ENCODE measurements at places on chromosomes 7 and 10.

DNA sequence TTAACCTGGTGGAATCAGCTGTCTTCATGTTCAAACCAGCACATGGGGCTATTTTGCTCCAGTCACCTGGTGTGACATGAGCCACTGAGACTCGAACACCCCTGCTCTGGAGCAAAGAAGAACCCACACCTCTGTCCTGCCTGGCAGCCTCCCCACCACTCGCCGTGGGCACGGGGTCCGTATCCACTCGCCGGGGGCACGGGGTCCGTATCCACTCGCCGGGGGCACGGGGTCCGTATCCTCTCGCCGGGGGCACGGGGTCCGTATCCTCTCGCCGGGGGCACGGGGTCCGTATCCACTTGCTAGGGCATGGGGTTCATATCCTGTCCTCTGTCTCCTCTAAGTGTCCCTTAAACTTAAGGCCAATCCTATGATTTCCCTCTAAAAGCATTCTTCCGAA is 558.7 kb downstream of the PTPRN2 start:
- no peak for DNase-seq

DNA sequence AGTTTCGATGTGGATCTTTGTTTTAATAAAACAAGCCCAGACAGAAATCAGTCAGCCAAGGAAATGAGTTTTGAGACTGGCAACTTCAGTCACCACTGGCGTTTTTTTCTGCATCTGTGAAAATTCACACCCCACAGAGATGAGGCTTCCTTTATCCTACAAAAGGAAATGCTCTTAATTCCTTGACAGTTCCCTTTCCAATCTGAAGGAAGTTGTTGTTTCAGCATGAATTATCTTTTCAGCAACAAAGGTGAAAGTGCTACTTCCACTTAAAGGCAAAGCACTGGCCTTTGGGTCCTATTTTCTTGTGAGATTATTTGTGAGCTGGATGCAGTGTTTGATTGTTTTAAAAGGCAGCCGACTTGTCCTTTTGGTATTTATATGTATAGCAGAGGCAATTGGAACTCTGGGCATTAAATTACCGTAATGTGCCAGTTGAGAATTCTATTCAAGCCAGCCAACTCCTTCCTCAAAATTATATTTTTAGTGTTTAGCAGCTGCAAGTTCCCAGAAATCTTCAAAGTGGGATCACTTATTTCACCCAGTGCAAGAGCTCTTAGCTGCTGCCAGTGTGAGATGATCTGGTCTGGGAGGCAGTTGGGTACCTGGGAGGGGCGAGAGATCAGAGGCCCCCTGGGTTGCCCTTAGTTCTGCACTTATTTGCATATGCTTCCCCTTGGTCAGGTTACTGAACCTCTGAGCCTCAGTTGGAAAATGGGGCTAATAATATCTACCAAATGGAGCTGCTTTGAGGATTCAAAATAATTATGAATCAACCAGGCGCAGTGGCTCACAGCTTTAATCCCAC is 427.1 kb downstream of the GALNT17 start:
- DNase-seq: no peak

- DNase-seq: no peak
Measured at GRCh38 chr10:7686351-7687171, 16.6 kb upstream of the ITIH2 start.

DNA sequence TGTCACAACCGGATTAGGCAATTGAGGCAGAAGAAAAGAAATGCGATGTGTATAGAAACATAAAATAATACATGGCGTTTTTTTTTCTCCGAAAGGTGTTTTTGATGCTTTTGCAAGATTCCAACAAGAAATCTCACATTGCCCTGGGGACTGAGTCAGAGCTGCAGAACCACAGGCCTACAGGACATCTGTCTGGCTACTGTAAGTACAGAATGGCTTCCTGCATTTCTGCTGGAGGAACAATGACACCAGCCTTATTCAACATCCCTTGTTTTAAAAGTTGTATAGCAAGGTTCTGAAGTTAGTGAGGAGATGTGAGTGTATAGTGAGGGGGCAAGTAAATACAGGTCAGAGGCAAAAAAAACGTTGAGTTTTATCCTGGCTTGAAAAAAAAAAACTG is 256.4 kb downstream of the ABCA13 start:
- DNase-seq: no peak

- DNase-seq: peak; percentile 96
Measured at GRCh38 chr7:28408960-28409715, 3.2 kb upstream of the CREB5 start.

- DNase-seq: no peak
Measured at GRCh38 chr7:2106440-2106839, 126.3 kb downstream of the MAD1L1 start.

DNA sequence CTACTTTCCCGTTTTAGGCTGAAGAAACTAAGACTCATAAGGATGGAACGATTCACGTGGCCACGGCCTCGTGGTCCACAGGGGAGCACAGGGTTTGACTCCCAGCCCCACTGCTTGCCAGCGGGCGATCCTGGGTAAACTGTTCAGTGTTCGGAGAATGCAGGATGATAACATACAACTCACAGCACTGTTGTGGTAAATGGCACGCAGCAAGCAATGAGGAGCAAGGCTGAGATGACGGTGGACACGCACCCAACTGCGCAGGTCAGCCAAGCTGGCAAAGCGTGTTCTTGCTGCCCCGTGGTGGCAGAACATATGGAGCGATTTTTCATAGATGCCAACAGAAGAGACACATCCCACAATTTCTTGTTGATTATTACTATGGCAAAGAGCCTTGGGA is 272.7 kb downstream of the DNAJB6 start:
- no peak for DNase-seq

GRCh38 chr10:101564490-101564991 is 23.5 kb downstream of the POLL start:
- DNase-seq: no peak

GRCh38 chr7:112092306-112092705 is 113.9 kb downstream of the DOCK4 start:
- no peak for DNase-seq

- no peak for DNase-seq
Measured at GRCh38 chr7:90579181-90579688, 16.9 kb upstream of the CDK14 start.

- no peak for DNase-seq
Measured at GRCh38 chr10:87931836-87932230, 68.4 kb downstream of the PTEN start.

- DNase-seq: no peak
Measured at GRCh38 chr7:2985866-2986265, 57.8 kb downstream of the CARD11 start.

- DNase-seq: no peak
Measured at GRCh38 chr10:94092848-94093247, 99.1 kb downstream of the PLCE1 start.

DNA sequence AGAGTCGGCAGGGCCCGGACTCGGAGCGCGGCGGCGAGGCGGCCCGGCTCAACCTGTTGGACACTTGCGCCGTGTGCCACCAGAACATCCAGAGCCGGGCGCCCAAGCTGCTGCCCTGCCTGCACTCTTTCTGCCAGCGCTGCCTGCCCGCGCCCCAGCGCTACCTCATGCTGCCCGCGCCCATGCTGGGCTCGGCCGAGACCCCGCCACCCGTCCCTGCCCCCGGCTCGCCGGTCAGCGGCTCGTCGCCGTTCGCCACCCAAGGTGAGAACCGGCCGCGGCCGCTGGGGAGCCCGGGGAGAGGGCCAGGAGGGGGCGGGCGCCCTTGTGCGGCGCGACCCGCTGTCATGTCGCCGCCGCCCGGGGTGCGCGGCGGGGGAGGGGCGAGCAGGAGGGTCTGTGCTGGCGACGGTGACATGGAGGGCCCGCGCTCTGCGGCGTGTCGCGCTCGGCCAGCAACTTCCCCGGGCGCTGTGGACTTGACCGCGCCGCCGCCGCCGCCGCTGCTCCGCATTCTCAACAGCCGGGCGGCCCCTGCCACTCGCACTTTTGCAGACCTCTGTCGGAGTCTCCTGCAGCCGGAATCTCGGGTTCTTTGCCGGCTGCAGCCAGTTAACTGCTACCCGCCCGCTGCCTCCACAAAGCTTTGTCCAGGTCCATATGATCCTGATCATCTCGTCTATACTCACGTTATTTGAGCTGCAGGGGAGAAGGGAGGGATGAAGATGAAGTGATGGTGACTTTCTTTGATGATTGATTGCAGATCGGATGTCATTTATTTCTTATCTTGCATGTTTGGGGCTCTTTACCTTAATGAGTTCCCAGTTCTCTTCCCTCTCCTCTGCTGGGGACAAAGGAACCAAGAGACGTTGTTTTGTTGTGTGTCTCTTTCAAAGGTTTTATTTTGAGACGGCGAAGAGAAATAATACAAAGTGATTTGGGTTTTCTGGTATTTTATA is 869 bp downstream of the TRIM24 start:
- DNase-seq: no peak

Measured in tibial nerve (tissue), 4 donors.